ENCODE measurements at places on chromosomes 3 and 15.

- peaks cover 2% of the 10 kb centered on the region for H3K27me3 ChIP-seq
- no peak overlapping the region for H3K4me3 ChIP-seq
- H3K4me1 ChIP-seq: no peaks in the 10 kb centered on the region
- no peak overlapping the region for H3K27ac ChIP-seq
- DNase-seq: no peak
Observed at GRCh38 chr15:92665100-92665555, 9.6 kb upstream of the FAM174B start.

GRCh38 chr3:131091768-131092167 lies 65.1 kb downstream of the NEK11 start:
- H3K4me3 ChIP-seq: no peak overlapping the region
- H3K36me3 ChIP-seq: no peaks in the 10 kb centered on the region
- no peak overlapping the region for H3K27ac ChIP-seq
- no peak for DNase-seq
- H3K27me3 ChIP-seq: no peaks in the 10 kb centered on the region

DNA sequence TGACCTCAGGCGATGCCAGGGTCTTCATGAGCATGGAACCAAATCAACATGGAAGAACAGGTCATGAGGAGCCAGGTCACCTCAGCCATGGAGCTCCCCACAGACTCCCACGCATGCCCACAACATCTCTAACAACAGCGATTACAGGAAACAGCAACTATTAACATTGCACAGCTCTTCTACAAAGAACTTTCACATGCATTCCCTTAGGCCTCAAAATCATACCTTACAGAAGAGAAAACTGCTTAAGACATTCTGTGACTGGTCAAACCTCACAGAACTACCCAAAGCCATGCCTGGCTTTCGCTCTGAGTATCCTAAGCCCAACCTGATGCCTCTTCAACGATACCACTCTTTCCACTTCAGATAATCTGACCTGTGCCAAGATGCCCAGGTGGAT lies 117.8 kb downstream of the OXNAD1 start:
- peak overlapping the region; percentile 42 for H3K27ac ChIP-seq
- peaks cover 3% of the 10 kb centered on the region for H3K36me3 ChIP-seq
- H3K27me3 ChIP-seq: no peaks in the 10 kb centered on the region
- no peak overlapping the region for H3K4me3 ChIP-seq
- H3K4me1 ChIP-seq: peaks cover 33% of the 10 kb centered on the region
- DNase-seq: no peak

DNA sequence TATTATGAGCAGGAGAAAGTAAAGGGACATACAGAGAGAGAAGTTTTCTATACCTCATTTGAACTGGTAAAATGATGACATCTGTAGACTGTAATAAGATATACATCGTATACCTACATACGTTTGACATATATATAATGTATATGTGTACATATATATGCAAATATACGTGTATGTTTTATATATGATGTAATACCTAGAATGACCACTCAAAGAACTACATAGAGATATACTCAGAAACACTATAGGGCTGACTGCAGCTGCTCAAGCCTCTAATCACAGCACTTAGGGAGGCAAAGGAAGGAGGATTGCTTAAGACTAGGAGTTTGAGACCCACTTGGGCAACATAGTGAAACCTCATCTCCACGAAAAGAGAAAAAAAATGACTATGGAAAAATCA lies 48.5 kb upstream of the MCTP2 start:
- no peaks in the 10 kb centered on the region for H3K36me3 ChIP-seq
- H3K4me1 ChIP-seq: no peaks in the 10 kb centered on the region
- H3K4me3 ChIP-seq: no peak overlapping the region
- peaks cover 7% of the 10 kb centered on the region for H3K27me3 ChIP-seq
- no peak overlapping the region for H3K27ac ChIP-seq
- no peak for DNase-seq

DNA sequence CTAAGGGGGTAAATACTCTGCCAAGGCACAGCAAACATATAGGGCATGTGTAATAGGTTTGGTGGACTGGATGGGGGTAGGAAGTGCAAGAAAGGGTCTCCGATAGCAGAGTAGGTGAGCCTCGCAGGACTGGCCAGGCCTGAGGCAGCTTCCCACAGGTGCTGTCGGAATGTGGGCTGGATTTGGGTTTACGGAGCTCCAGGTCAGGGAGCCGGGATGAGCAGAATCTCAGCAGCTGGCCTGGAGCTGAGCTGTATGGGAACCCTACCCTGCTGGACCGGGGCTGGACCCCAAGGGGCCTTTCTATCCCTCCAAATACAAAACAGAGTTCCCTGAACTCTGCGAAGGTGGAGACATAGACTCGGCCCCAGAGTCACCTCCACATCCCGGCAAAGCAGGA lies 15.0 kb downstream of the KLF15 start:
- no peak for DNase-seq
- no peaks in the 10 kb centered on the region for H3K4me1 ChIP-seq
- no peak overlapping the region for H3K27ac ChIP-seq

DNA sequence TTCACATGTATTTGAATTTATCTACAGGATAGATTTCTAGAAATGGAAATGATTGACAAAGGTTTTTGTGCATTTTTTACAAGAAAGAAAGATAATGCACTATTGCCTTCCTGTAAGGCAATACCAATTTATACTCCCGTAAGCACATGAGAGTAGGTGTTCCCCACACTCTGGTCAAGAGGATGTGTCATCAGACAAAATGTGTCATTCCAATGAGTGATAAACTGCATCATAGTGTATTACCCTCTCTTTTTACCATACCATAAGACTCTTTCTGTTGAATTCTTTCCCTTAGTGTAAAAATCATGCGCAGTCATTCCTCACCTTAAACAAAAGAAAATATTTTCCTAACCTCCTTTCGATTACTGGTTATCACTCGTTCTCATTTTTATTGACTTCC lies 251.0 kb downstream of the ROBO1 start:
- no peaks in the 10 kb centered on the region for H3K4me1 ChIP-seq
- H3K4me3 ChIP-seq: no peak overlapping the region
- no peak for DNase-seq
- H3K36me3 ChIP-seq: no peaks in the 10 kb centered on the region

- DNase-seq: no peak
- no peak overlapping the region for H3K4me3 ChIP-seq
- no peaks in the 10 kb centered on the region for H3K27me3 ChIP-seq
- no peak overlapping the region for H3K27ac ChIP-seq
- H3K4me1 ChIP-seq: peaks cover 17% of the 10 kb centered on the region
Observed at GRCh38 chr15:31280046-31280830, 46.4 kb upstream of the KLF13 start.

- H3K27ac ChIP-seq: no peak overlapping the region
- no peak for DNase-seq
Observed at GRCh38 chr3:102158080-102158740, 276.6 kb upstream of the ZPLD1 start.

- H3K36me3 ChIP-seq: peaks cover 7% of the 10 kb centered on the region
- H3K27me3 ChIP-seq: no peaks in the 10 kb centered on the region
- no peak overlapping the region for H3K4me3 ChIP-seq
- no peak for DNase-seq
- H3K27ac ChIP-seq: no peak overlapping the region
- peaks cover 16% of the 10 kb centered on the region for H3K4me1 ChIP-seq
Observed at GRCh38 chr15:64305261-64305660, 50.7 kb downstream of the CSNK1G1 start.

DNA sequence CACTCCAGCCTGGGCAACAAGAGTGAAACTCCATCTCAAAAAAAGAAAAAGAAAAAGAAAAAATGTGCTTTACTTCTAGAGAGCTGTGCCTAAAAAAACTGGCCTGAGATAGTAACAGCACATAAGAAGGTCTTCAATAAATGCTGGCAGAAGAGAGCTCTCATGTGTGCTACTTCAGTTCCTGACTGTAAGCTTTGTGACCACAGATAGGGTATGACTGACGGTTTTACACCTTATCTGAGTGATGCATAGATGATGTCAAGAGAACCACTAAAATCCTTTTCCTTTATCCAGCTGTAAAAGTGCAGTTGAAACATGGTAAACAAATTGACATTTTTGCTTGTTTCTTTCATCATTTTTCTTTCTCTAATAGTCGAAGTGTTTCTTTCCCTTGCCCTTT lies 127.9 kb downstream of the C3orf70 start:
- H3K36me3 ChIP-seq: peaks cover 70% of the 10 kb centered on the region
- H3K4me1 ChIP-seq: no peaks in the 10 kb centered on the region
- no peaks in the 10 kb centered on the region for H3K27me3 ChIP-seq
- DNase-seq: no peak
- no peak overlapping the region for H3K4me3 ChIP-seq

DNA sequence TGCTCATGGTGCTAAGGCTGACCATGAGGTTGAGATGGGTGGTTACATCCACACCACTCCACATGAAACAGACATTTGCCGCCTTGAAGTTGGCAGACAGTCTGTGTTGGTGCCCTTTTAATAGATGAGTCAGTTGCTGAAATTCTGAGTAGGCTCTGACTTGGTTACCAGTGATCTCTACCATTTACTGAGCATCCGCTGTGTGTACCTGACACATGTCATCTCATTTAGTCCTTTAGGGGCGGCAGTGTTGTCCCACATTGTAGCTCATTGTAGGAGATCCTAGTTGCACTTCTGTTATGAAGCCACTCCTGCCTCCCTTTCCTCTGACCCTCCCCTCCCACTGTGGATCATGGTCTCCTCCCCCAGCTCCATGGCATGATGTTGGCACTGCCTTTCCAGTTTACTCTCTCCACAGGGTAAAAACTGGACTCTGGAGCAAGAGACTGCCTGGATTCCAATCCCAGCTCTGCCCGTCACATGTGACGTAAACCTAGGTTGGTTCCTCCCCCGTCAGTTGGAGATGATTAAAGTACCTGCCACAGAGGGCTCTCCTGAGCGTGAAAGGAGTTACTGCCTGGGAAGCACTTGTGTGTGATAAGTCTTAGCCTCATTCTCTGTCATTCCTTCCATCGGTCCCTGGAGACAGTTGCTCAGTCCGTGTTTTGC lies 21.6 kb downstream of the SLCO3A1 start:
- H3K36me3 ChIP-seq: peaks cover 13% of the 10 kb centered on the region
- peaks cover 33% of the 10 kb centered on the region for H3K4me1 ChIP-seq
- peak overlapping the region; percentile 13 for H3K27ac ChIP-seq
- DNase-seq: no peak
- no peak overlapping the region for H3K4me3 ChIP-seq
- H3K27me3 ChIP-seq: peaks cover 4% of the 10 kb centered on the region

DNA sequence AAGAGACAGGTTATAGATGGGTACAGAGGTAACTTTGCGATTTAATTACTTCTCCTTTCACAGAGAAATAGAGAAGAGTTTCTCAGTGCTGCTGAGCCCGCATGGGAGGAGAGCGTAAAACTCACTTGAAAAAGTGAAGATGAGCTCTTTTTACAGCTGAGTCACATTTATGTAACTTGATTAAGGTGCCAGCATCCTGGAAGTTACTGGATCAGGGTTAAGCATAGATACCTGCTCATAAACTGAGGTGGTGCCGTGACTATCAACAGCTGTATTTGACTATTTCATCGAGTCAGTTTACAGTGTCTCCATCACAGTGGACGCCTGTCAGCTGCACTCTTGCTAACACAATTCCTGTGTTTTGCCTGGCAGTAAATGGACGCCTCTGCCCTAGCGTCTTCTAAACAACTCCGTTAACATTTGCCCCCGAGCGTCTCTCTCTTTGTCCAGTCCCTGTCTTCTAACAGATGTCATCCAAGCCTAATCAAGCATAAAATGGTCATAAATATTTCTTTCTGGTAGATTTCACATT lies 414.6 kb downstream of the FOXP1 start:
- DNase-seq: no peak
- peaks cover 19% of the 10 kb centered on the region for H3K36me3 ChIP-seq
- H3K4me3 ChIP-seq: no peak overlapping the region
- H3K4me1 ChIP-seq: peaks cover 36% of the 10 kb centered on the region

- no peak for DNase-seq
- no peak overlapping the region for H3K27ac ChIP-seq
- no peaks in the 10 kb centered on the region for H3K4me1 ChIP-seq
- no peaks in the 10 kb centered on the region for H3K36me3 ChIP-seq
- H3K4me3 ChIP-seq: no peak overlapping the region
- H3K27me3 ChIP-seq: peaks cover 2% of the 10 kb centered on the region
Observed at GRCh38 chr3:193400304-193400703, 21.8 kb upstream of the ATP13A5 start.

- no peaks in the 10 kb centered on the region for H3K27me3 ChIP-seq
- no peak for DNase-seq
- H3K36me3 ChIP-seq: no peaks in the 10 kb centered on the region
- no peak overlapping the region for H3K4me3 ChIP-seq
- H3K27ac ChIP-seq: no peak overlapping the region
Observed at GRCh38 chr15:31069360-31070000, 32.0 kb downstream of the TRPM1 start.

- no peaks in the 10 kb centered on the region for H3K27me3 ChIP-seq
- peaks cover 62% of the 10 kb centered on the region for H3K4me1 ChIP-seq
- DNase-seq: no peak
- H3K36me3 ChIP-seq: no peaks in the 10 kb centered on the region
Observed at GRCh38 chr15:99473981-99474906, 91.5 kb upstream of the MEF2A start.

- H3K4me1 ChIP-seq: no peaks in the 10 kb centered on the region
- no peak for DNase-seq
- H3K27me3 ChIP-seq: peaks cover 5% of the 10 kb centered on the region
Observed at GRCh38 chr3:63365671-63366070, 87.6 kb downstream of the SYNPR start.

Data from naive thymus-derived CD8-positive, alpha-beta T cell (primary cell).